NCI-H1092 treated with DMSO at 0.1 percent for 48 hours (cell line): ENCODE measurements at places on chromosomes 16 and 17.

- no peak for DNase-seq
These were observed 189.1 kb downstream of the CEP112 start for GRCh38 chr17:66002812-66003211.

DNA sequence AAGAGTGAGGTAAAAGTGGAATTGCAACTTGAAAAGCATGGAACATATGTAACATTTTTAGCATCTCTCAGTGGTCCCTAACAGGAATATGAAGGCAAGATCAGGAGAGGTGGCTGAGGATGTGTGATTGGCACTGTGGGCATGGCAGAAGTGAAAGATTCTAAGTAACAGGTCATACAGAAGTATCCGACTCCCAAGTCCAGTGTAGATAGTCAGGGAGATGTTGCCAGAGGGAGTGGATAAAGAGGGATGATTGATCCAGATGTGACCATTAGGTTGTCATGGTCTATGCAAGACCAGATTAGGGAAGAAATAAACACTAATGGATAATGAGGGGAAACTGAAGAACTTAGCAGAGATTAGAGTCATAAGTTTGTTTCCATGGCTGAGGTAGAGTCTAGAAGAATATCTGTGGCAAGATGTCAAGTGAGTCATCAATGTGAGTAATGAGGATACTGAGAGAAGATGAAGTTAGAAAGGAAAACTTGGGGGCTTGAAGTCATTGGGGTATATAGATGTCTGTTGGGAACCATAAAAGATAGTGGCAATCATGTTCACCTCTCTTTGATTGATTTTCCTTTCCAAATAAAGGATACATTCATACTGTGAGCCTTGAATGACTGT lies 23.9 kb upstream of the CAPNS2 start:
- DNase-seq = no peak

DNA sequence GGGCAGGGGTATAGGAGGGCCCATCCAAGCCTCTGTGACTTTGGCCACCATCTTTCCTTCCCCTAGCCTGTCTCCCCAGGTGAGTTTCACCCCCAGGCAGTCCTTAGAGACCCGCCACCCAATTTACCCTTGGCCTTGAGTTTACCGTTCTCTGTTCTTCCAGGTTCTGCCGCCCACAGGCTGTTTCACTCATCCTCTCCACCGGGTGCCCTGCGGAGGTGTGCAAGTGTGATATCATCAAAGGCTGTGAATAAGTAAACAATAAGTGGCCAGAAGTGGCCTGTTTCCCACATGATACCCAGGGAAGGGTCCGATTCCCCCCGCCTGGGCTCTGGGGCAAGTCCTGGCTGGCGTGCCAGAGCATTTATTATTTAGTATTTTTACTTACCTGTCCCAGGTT lies 15.1 kb upstream of the TLCD3B start:
- DNase-seq = no peak

GRCh38 chr17:72447251-72447640 lies 326.4 kb downstream of the SOX9 start:
- no peak for DNase-seq

GRCh38 chr16:50742576-50743200 lies 802 bp downstream of the CYLD start:
- peak; percentile 10 for DNase-seq

DNA sequence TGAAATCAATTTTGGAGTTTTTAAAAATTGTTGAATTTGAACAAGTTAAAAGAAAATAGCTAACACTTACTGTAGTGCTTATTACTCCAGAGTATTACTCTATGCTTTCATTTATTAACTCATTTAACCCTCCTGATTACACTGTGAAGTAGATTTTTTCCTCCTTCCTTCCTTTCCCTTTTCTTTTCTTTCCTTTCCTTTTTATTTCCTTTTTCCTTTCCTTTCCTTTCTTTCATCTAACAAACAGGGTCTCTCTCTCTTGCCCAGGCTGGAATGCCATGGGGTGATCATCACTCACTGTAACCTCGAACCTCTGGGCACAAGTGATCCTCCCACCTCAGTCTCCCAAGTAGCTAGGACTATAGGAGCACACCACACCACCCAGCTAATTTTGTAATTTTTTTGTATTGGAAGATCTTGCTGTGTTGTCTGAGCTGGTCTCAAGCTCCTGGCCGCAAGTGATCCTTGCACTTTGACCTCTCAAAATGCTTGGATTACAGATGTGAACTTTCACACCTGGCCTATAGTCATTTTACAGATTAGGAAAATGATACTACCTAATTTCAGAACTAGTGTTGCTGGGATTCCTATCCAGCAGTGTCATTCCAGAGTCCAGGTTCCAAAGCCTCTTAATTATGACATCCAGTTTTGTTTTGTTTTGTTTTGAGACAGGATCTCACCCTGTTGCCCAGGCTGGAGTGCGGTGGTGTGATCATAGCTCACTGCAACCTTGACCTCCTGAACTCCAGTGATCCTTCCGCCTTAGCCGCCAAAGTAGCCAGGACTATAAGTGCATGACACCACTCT lies 59.9 kb downstream of the TAOK1 start:
- DNase-seq = no peak

DNA sequence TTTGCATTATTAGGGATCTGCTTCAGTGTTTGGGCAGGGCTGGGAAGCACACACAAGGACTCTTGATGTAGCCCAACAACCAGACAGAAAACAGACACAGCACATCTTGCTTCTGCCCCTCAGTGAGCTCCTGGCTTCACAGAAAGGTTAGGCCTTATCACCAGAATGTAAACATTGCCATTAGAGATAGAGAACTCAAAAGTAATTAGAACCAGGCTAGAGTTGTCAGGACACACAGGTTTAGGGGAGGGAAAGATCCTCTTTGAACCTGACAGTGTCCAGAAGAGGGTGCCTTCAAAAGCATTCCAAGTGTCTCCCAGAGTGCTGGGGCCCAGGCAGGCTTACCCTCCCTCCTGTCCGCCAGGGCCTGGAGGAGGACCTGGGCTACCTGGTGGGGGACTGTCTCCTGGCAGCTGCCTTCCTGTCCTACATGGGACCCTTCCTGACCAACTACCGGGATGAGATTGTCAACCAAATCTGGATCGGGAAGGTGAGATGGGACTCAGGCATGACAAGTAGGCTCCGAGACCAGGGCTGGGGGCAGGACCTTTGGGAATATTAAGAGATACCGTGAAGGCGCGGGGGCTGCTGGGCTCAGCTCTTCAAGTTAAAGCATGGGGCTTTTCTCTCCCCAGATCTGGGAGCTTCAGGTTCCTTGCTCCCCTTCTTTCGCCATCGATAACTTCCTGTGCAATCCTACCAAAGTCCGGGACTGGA lies 16.9 kb upstream of the KDM6B start:
- DNase-seq = no peak

DNA sequence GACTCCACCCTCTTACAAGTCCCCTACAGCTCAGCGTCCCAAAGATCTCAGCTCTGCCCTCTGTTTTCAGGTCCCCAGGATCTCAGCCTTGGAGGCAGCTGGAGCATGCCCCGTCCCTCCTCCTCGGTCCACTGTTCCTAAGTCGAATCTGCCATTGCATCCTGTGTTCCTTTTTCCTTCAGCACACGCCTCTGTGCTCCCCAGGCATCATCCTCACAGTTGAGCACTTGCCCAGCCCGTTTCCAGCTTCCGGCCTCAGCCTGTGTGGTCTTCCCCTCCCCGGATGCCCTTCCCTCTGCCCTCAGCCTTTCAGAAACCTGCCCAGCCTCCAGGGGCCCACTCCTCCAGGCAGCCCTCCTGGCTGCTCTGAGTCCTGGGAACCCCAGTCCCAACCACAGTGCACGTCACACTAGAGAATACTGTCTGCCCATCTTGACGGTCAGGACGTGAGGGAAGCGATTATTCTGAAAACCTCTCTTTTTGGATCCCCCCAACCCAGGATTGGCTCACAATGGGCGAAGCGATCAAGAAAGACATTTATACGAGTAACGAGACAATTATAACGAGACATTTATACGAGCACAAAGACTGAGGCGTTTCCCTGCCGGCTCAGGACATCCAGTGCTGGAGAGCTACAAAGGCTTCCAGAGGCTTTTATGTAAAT lies 41.4 kb downstream of the RPH3AL start:
- no peak for DNase-seq

DNA sequence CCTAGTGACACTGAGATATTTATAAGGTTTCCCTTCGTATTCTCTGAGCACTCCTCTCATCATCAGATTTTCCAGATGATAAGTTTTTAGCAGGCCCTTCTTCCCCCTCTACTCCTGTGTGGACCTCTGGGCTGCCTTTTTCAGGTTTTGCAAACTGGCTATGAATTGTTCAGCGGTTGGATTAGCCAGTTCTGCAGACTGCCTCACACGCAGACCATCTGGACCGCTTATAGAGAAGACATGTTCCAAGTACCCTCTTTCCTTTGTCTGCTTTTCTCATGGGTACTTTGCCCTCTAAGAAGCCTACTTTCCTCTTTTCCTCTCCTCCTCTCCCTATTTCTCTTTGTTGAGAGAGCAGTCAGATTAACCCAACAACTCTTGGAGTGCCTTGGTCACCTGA lies 111.6 kb downstream of the GRIN2A start:
- no peak for DNase-seq

- no peak for DNase-seq
These were observed 8.6 kb downstream of the GOSR2 start for GRCh38 chr17:46931596-46931995.

DNA sequence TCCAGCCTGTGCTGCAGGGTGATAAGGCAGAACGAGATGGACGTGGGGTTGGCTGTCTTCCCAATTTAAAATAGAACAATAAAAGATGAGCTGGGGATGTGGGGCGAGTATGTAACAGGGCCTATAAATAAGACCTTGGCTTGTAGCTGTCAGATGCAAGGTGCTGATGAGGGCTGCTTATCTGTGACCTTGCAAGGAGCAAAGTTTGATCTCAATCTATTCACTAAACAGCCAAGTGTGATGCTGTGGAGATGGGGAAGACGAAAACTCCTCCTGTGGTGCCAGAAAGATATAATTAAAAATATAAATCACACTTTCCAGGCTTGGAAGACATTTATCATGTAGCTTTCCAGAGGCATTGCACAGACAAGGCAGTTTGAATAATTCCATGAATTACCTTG lies 26.7 kb upstream of the TEX2 start:
- no peak for DNase-seq

DNA sequence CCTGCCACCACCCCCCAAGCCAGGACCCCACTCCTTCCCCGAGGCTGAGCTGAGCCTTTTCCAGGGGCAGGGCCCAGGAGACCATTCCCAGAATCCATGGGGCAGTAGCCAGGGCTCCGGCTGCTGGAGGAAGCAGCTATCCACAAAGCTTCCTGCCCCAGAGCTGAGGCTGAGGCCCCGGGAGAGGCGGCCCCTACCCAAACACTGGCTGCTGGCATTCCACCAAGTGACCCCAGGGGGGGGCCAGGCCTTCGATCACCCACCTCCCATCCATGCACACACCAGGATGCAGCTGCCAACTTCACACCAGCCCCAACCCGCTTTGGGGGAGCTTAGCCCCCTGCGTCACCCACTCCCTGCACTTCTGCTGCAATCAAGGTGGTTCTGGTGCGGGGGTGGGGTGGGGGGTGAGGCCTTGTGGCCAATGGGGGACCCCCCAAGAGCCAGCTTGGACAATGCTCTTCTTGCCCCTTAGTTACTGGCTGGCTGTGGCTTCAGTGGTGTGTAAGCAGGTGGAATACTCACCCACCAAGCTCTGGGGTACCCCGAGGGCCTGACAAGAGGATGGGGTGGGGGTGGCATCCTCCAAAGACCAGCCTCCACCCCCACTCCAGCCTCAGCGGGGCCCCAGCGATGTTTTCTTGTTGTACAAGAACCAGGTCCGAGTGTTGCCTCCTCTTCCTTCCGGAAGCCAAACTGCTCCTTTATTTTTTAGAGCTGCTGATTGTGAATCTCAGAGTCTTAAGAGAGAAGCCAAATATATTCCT lies 16.8 kb downstream of the MYBBP1A start:
- no peak for DNase-seq

- DNase-seq = no peak
These were observed 90.3 kb upstream of the CHMP6 start for GRCh38 chr17:80901319-80901718.

- no peak for DNase-seq
These were observed 17.7 kb downstream of the GFOD2 start for GRCh38 chr16:67701420-67701819.

GRCh38 chr16:51129105-51129504 lies 22.0 kb downstream of the SALL1 start:
- no peak for DNase-seq

- no peak for DNase-seq
These were observed 24.4 kb upstream of the DOC2B start for GRCh38 chr17:205817-206216.

GRCh38 chr16:67874372-67874771 lies 1.5 kb downstream of the EDC4 start:
- DNase-seq = no peak

- no peak for DNase-seq
These were observed 42.3 kb upstream of the RBFOX3 start for GRCh38 chr17:79652999-79653643.

DNA sequence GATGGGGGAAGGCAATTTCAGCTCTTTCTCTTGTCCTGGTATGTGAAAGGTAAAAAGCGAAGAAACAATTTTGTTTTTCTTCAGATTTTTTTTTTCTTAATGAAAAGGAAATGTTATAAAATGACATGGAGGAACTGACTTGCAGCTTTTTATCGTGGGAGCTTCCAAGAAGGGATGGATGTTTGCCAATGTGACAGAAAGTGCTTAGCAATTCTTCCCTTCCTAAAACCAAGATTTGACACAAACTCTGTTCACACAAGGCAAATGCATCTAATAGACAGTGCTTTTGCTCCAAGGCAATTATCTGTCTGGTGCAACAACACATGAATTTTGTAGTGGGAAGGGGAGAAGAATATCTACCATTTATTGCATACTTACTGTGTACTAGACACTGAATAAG lies 988.5 kb downstream of the CDH11 start:
- no peak for DNase-seq

DNA sequence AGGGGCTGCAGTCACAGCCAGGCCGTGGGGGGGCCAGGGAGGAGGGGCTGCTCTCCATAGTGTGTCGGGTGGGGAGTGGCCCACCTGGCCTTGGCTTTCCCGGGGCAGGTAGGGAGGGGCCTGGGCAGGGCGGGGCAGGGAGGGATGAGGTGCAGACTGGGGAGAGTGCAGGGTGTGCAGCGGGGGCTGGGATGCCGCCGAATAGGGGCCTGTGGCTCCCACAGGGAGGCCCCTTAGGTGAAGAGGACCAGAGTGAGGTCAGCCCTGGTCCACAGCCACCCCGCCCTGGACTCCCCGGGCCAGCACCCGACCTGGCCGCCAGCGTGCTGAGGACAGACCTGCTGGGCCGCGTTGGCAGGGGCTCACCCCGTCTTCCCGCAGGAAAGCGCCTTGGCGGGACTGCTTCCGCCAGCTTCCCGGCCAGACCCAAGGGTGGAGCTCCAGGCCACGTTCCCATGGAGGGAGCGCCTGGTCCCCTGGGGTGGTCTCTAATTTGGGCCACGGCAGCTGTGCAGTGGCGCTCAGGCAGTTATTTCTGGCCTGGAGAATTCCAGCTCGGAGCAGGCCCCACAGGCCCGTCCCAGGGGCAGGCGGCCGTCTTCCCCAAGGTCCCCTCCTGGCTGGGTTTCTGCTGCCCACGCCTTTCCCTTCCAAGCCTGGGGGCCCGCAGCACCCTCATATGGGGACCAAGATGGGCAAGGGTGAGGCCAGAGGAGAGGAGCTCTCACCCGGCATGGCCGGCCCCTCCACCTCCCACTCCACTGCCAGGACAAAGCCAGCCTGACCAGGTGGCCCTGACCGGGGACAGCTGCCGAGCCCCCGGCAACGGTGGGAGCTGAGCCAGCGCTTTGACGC lies 27.9 kb downstream of the CACNA1H start:
- DNase-seq = no peak

GRCh38 chr16:55265926-55266325 lies 58.1 kb upstream of the IRX6 start:
- DNase-seq = no peak

GRCh38 chr17:82449131-82449882 lies 1.2 kb downstream of the CYBC1 start:
- DNase-seq = no peak
